ENCODE measurements at places on chromosomes 7 and 10. TPM values are rescaled to one million over a fixed set of nuclear protein-coding genes. Genes with fewer than 3 reads are reported as not detected.

DNA sequence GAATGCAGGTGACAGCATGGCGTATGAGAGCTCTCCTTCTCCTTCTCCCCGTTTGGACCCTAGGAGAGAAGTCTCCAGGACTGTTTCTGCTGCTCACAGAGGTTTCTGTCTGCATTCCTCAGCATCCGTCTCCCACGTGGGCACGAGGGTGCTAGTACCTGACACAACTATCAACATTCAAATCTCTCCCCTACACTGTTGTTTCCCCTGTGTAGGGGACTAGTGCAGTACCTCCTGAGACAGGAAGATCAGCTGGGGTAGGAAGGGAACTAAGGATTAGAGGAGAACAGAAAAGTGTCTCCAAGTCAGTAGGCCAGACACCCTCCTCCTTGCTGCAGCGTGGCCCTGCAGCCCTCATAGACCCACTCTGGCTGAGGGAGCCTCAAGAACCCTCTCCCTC lies 29.0 kb downstream of the STOX1 start:
- H3K4me3 ChIP-seq, result no peak overlapping the region
- H3K27me3 ChIP-seq, result peaks cover 5% of the 10 kb centered on the region
- H3K27ac ChIP-seq, result no peak overlapping the region
- H3K4me1 ChIP-seq, result no peaks in the 10 kb centered on the region
- H3K36me3 ChIP-seq, result no peaks in the 10 kb centered on the region

- H3K27me3 ChIP-seq, result peaks cover 30% of the 10 kb centered on the region
- H3K36me3 ChIP-seq, result no peaks in the 10 kb centered on the region
- H3K27ac ChIP-seq, result no peak overlapping the region
- DNase-seq, result no peak
- H3K4me1 ChIP-seq, result no peaks in the 10 kb centered on the region
Observed at GRCh38 chr7:99790407-99790806, 6.4 kb upstream of the CYP3A4 start.

GRCh38 chr7:118350260-118350659 lies 125.8 kb downstream of the ANKRD7 start:
- H3K4me3 ChIP-seq, result no peak overlapping the region
- H3K36me3 ChIP-seq, result no peaks in the 10 kb centered on the region
- peaks cover 8% of the 10 kb centered on the region for H3K27me3 ChIP-seq
- H3K4me1 ChIP-seq, result no peaks in the 10 kb centered on the region
- DNase-seq, result no peak

DNA sequence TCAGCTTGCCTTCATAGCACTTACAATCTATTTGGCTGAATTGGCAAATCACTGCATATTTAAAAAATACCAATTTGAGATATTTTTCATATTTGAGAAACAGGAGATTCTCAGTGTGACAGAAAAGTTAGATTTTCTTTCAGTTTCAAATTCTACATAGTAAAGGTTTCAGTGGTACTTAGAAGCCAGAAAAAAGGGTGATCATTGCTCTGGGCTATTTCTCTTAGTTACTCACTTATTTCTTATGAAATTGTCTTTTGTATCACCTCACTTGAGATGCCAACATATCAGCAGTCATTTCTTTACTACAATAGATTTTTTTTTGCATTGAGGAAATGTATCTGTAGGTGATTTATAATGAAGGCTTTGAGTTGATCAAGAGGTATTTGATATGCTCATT lies 478.2 kb downstream of the GATA3 start:
- H3K4me1 ChIP-seq, result peaks cover 2% of the 10 kb centered on the region
- H3K4me3 ChIP-seq, result no peak overlapping the region
- no peak overlapping the region for H3K27ac ChIP-seq
- peaks cover 28% of the 10 kb centered on the region for H3K27me3 ChIP-seq
- DNase-seq, result no peak

GRCh38 chr10:44576702-44577191 lies 191.8 kb upstream of the CXCL12 start:
- DNase-seq, result no peak
- no peak overlapping the region for H3K4me3 ChIP-seq
- no peaks in the 10 kb centered on the region for H3K36me3 ChIP-seq
- no peaks in the 10 kb centered on the region for H3K4me1 ChIP-seq

- no peak overlapping the region for H3K4me3 ChIP-seq
- peaks cover 4% of the 10 kb centered on the region for H3K4me1 ChIP-seq
- no peak for DNase-seq
- H3K36me3 ChIP-seq, result no peaks in the 10 kb centered on the region
- no peak overlapping the region for H3K27ac ChIP-seq
Observed at GRCh38 chr10:61837755-61838171, 63.7 kb upstream of the ARID5B start.

The HOGA1 gene
- not detected for total RNA-seq

- no peak overlapping the region for H3K27ac ChIP-seq
- no peak overlapping the region for H3K4me3 ChIP-seq
- H3K27me3 ChIP-seq, result no peaks in the 10 kb centered on the region
- H3K36me3 ChIP-seq, result peaks cover 3% of the 10 kb centered on the region
- DNase-seq, result no peak
- peaks cover 14% of the 10 kb centered on the region for H3K4me1 ChIP-seq
Observed at GRCh38 chr10:71638822-71639719, 80.5 kb downstream of the C10orf105 start.

DNA sequence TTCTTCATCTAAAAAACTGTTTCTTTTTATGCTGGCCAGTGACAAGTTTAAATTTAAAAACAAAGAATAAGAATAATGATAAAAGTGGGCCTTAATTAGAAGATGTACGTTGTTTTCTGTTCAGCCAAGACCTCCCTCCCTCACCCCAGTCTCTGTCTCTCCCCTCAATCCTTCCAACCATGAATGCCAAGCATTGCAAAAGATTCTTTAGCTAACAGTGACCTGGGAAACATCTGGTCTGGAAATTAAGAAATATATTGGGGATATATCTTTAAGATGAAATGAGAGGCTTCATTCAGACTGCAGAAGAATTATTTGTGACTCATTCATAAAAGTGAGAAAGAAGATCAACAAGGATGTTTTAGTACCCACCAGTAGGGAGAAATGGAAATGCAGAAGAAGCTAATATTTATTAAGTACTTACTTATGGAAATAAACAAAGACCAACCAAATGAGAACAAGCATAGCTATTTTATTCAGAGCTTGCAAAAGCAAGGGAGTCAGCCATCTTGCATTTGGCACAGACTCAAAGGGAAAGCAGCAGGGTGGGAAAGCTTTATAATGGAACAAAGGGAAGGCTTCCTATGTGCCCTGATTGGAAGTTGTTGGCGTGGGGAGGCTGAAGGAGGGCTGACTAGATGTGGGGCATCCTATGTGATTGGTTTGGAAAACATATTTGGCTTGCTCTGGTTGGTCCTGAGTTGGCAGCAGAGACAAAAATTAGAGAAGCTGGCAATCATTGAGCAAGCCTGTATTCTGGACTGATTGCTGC lies 595.4 kb upstream of the GHITM start:
- H3K27me3 ChIP-seq, result no peaks in the 10 kb centered on the region
- no peaks in the 10 kb centered on the region for H3K36me3 ChIP-seq
- no peak for DNase-seq
- H3K4me1 ChIP-seq, result no peaks in the 10 kb centered on the region

The FHIP2A gene
- 35.4 TPM for total RNA-seq

- no peak overlapping the region for H3K4me3 ChIP-seq
- H3K27ac ChIP-seq, result no peak overlapping the region
- no peak for DNase-seq
- H3K4me1 ChIP-seq, result no peaks in the 10 kb centered on the region
- H3K36me3 ChIP-seq, result no peaks in the 10 kb centered on the region
Observed at GRCh38 chr7:39164887-39165286, 187.2 kb downstream of the POU6F2 start.

DNA sequence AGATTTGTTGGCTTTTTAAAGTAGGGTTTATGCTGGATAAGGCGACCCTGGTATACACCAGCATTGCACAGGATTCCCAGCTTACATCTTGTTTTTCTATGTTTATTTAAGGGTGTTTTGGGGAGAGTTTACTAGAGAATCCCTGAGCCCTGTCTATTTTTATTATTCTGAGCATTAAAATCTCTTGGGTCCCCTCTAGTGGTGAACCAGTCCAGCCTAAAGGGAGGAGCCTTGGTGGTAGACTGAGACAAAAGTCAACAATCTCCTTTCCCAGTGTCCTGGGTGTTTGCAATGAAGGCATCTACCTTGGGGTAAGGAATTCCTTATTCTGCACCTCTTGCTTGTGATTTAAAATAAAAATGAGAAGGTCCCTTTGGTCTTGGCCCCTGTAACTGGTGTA lies 38.2 kb downstream of the ANTXRL start:
- no peak overlapping the region for H3K4me3 ChIP-seq
- H3K27ac ChIP-seq, result no peak overlapping the region
- H3K27me3 ChIP-seq, result peaks cover 21% of the 10 kb centered on the region

The YAE1 gene
- total RNA-seq, result 3.7 TPM

DNA sequence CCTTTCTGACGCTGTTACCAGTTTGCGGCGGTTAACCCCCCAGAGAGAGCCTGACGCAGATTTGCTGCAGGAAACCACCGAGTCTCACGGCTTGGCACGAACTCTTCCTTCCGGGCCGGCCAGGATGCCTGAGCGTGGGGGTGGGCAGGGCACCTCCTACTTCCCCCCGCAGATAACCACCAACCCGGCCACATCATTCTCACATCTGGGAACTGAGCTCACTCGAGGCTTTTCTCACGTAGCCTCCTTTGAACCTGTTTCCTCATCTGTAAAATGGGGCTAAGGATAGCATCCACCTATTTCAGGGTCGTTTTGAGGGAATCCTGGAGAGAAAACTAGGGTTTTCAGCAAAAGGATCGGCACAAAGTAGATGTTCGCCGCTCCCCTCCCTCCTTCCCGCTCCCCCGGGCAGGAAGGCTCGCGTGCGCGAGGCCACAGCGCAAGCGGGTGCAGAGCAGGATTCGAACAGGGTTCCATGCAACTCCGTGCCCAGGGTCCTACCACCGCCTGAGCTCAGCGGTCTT lies 23.6 kb downstream of the DDIT4 start:
- no peaks in the 10 kb centered on the region for H3K27me3 ChIP-seq
- H3K27ac ChIP-seq, result peak overlapping the region; percentile 94
- no peaks in the 10 kb centered on the region for H3K36me3 ChIP-seq
- DNase-seq, result peak; percentile 83
- peak overlapping the region; percentile 77 for H3K4me3 ChIP-seq
- H3K4me1 ChIP-seq, result peaks cover 37% of the 10 kb centered on the region

- no peak overlapping the region for H3K27ac ChIP-seq
- no peaks in the 10 kb centered on the region for H3K27me3 ChIP-seq
- no peak for DNase-seq
- no peaks in the 10 kb centered on the region for H3K4me1 ChIP-seq
Observed at GRCh38 chr7:68562323-68562899, 1035.9 kb upstream of the AUTS2 start.

DNA sequence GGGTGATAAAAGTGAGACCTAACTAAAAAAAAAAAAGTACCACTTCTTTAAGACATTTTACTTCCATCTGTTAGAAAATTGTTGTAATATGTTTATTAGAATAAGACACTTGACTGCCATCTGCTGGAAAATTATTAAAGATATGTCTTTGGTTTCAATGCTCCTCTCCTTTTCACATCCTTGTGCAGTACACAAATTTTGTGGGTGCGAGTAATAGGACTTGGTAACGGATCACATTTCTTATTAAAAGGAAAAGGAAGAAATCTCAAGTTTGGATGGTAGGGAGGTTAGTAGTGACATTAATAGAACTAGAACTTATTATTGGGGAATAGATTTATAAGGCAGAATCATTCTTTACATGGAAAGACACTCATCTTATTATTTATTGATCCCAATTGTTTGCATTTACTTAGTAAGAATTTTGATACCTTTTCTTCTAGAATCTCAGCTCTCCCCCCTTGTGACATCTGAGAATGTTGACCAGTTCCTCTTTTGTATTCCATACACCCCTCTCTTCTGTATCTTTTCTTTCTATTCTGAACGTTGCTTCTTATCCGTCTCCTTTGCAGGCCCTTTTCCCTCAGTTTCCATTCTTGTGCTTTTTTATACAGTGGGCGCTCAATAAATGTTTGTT lies 43.0 kb upstream of the RPA3 start:
- no peak for DNase-seq
- H3K27me3 ChIP-seq, result no peaks in the 10 kb centered on the region
- peak overlapping the region; percentile 88 for H3K4me3 ChIP-seq
- H3K4me1 ChIP-seq, result peaks cover 40% of the 10 kb centered on the region

The PALD1 gene
- 0.13 TPM for total RNA-seq

DNA sequence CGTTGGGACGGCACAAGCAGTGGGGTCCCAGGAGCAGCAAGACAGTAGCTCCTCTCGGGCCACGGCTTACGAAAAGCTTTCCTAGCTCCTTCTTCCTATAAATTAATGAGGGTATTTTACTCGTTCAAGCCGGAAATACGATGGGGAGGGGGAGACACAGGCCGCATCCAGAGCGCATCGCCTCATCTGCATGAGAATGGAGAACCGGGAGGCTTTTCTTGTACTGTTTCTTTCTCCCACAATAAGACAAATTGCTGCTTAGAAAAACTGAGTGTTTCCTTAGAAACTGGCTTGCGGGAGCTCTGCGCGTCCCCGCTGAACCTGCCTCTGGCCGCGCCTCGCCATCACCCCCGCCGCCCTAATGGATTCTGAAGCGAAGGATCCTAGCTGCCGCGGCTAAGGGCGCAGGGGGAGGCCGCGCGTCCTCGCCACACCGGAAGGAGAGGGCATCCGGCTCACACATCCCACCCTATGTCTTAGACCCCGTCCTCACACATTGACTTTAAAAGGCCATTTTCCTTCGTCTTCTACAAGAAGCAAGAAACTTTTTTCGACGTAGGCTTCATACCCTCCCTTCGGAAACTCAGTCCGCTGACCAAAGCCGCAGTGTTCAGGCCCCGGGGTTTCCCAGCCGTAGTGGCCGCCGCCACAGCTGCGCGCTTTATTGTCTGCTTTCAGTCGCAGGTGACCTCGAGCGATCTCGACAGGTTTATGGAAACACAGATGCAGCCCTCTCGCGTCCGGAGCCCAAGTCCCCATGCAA lies 8.8 kb downstream of the NXPH1 start:
- H3K27me3 ChIP-seq, result peaks cover 76% of the 10 kb centered on the region
- H3K4me3 ChIP-seq, result peak overlapping the region; percentile 2
- no peak for DNase-seq
- no peaks in the 10 kb centered on the region for H3K36me3 ChIP-seq

DNA sequence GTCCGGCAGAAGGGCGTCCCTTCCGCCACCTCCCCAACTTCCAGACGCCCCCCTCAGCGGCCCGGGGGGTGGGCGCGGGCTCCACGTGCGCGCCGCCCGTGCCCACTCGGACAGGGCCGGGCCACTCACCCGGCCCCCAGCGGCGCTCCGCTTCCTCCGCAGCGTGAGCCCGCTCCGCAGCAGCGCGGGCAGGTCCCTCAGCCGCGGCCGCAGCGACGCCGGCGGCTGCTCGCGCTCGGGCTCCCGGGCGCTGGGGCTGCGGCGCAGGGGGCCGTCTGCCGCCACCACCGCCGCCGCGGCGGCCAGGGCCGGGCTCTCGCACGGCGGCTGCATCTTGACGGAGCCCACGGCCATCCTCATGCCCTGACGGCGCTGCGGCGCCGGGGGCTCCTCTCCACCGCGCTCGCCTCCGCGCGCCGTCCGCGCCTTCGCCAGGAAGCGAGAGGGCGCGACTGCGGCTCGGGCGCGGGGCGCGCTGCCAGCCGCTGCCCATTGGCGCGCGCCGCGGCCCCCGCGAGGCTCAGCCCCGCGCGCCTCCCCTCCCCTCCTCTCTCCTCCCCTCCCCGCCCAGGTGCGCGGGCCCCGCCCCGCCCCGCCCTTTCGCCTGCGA lies at the start of gene RAPGEF5:
TSS of gene RAPGEF5 (minus strand) at position 454 of the 610 bp plus-strand sequence. CDS start at position 360, 94 bp downstream.
- H3K27me3 ChIP-seq, result peaks cover 38% of the 10 kb centered on the region
- no peak within 1 kb of the TSS for H3K27ac ChIP-seq
- peaks cover 3% of the 10 kb centered on the region for H3K4me1 ChIP-seq
- peak within 1 kb of the TSS; percentile 88 for H3K4me3 ChIP-seq
- H3K36me3 ChIP-seq, result peaks cover 3% of the 10 kb centered on the region

The CDHR1 gene
- total RNA-seq, result 0.73 TPM

- no peaks in the 10 kb centered on the region for H3K27me3 ChIP-seq
- peaks cover 16% of the 10 kb centered on the region for H3K4me1 ChIP-seq
- no peaks in the 10 kb centered on the region for H3K36me3 ChIP-seq
- no peak for DNase-seq
Observed at GRCh38 chr10:63275094-63275493, 142.0 kb downstream of the NRBF2 start.

All from T-helper 17 cell (primary cell).